CD4-positive, alpha-beta T cell treated with Interleukin-12 subunit alpha and Interleukin-12 subunit beta, for 1 hour (primary cell): ENCODE measurements at places on chromosomes 6 and 20.

DNA sequence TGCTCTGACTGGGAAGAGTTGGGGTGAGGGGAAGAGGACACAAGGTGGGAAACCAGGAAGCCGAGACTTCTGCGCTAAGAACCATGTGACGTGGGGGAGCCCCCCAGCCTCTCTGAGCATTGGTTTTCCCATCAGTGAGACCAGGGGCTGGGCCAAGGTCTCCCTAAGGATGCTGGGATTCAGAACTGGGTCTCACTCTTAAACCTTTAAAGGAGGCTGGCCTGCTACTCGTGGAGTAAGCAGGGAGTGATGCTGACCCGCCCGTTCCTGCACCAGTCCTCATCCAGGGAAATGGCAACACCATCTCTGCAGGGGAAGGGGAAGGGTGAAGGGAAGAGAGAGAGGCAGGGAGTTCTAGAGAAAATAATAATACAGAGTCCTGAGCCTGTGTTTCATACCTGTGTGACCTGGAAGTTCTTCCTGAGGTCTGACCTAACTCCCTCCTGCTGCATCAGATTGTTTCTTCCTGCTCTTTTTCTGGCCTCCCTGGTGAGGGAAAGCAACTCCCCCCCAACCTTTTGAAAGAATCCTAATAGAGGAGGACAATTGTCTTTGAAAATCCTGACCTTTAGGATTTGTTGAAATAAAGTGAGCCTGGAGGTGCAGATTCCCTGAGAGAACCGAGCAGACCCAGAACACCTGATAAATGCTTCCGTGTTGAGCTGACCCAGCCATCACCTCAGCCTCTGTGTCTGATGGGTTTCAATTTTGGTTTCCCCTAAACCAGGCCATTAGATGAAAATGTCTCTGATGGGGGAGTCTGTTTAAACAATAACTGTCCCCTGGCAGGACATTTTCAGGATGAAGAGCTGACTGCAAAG lies 3.0 kb upstream of the GRM4 start:
- DNase-seq, result no peak

GRCh38 chr6:159935065-159935464 lies 33.8 kb upstream of the IGF2R start:
- DNase-seq, result no peak

- DNase-seq, result no peak
Measured at GRCh38 chr20:62516338-62516737, 40.5 kb upstream of the GATA5 start.

DNA sequence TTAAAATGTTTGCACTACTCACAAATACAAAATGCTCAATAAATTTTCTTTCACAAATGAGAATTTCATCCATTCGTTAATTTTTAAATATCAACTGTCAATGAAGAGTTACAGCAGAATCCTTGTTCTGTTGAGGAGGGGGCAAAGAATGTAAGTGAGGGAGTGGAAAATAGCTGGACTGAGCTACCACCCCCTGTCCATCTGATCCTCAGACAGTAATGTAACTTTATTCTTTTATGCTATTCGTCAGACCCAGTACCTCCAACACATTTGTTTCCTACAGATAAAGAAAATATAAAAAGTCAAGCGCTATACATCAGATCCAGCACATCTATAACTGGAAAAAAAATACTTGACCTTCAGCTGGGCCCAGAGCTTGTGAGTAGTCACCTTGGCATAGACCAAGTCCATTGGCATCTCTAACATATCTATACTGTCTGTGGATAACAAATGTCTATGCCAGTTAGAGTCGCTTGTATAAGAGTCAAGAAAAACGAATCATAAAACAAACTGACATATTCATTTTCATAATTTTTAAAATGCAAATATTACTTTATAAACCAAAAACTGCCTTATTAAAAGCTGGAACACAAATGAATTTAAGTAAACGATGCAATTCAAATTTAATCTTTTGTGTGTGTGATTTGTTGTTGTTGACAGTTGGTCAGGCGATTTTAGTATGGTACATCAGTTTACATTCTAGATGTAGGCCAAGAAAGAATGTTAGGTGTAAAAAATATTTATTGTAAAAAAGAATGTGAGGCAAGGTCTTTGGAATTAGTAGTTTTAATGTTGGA lies 57.2 kb upstream of the HFE start:
- DNase-seq, result no peak

GRCh38 chr6:85795945-85796344 lies 153.3 kb upstream of the SYNCRIP start:
- DNase-seq, result no peak
